ENCODE measurements at places on chromosomes 3 and 15.

GRCh38 chr3:8625991-8626390, 18.6 kb downstream of the SSUH2 start:
- no peak for DNase-seq

DNA sequence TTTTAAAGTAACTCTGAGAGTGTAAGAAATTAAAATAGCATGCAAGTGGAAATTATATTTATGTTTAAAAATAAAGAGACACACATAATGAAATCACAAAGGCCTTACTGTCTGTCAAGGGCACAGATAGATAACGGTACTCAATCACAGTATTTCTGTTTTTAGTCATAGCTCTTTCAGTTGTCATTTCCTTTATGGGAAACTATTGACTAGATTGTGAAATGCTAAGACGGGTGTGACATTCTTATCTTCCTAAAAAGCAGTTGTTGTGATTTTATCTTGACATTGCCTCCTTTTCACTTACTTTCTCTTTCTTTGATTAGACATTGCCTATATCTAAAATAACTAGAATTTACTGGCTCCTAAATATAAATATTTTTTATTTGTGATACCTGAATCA, 100.1 kb upstream of the PLSCR5 start:
- DNase-seq: no peak

GRCh38 chr3:72659188-72659587, 189.1 kb downstream of the SHQ1 start:
- DNase-seq: no peak

GRCh38 chr3:10292505-10293419, at the start of gene GHRL:
TSS of gene GHRL (minus strand) at chr3:10292947. CDS start at chr3:10290180, 2,767 bp downstream.
- no peak for DNase-seq

DNA sequence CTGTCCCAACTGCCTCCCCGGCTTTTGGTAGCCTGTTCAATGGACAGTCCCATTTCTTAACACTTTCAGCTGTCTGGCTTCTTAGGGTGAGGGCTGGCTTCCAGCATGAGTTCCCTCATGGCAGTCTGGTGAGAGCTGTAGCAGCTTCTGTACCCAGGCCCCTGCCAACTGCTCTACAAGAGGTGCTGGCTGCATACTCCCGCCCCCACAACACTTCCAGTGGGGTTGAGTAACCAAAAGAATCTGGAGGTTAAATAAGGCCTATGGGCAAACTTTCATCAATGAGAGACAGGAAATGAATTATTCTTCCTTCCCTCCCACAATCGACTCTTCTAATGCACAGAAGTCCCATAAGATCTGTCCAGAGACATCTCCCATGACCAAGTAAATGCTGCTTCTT, 145.0 kb downstream of the NEK10 start:
- DNase-seq: no peak
